ENCODE measurements at places on chromosomes 5 and 9.
A peak's percentile ranks its signal among the peaks of the same experiment; 100 is the strongest.

- no peak for DNase-seq
These were observed 130.6 kb downstream of the PDZD2 start for GRCh38 chr5:31769530-31769929.

DNA sequence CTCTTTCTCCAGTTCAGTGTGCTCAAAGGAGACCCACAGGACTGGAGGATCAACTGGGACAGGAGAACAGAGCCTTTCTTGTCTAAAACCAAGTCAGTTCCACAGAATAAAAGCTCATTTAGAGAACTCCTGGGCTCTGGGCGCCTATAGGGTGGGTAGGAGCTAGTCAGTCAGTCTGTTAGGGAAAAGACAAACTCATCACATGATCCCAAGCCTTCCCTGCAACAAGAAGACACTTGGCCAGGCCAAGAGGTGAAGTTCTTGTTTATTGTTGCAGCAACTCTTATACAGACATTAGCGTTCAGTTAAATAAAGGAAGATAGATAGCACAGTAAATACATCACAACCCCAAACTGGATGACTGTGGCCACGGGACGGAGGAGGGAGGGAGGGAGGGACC, 102.3 kb downstream of the ENTREP1 start:
- no peak for DNase-seq

DNA sequence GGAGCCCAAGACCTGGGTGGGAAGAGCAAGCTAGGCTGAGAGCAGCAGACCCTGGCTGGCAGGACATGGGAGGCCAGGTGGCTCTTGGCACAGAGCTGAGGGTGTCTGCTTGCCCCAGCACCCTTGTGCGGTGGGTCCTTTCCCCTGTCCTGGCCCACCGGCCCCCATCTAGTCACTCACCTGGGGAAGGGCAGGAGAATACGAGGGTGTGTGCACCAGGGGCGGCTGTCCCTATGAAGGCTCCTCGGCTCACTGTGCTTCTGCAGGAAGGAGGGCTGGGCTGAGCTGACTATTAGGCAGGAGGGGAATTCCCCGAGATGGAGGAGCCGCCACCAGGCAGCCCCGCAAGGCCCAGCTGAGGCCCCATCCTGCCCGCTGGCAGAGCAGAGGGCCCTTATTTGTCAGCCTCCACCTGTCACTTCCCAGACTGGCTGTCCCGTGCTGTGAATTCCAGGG, 6.1 kb upstream of the TNIP1 start:
- DNase-seq = peak; percentile 46

DNA sequence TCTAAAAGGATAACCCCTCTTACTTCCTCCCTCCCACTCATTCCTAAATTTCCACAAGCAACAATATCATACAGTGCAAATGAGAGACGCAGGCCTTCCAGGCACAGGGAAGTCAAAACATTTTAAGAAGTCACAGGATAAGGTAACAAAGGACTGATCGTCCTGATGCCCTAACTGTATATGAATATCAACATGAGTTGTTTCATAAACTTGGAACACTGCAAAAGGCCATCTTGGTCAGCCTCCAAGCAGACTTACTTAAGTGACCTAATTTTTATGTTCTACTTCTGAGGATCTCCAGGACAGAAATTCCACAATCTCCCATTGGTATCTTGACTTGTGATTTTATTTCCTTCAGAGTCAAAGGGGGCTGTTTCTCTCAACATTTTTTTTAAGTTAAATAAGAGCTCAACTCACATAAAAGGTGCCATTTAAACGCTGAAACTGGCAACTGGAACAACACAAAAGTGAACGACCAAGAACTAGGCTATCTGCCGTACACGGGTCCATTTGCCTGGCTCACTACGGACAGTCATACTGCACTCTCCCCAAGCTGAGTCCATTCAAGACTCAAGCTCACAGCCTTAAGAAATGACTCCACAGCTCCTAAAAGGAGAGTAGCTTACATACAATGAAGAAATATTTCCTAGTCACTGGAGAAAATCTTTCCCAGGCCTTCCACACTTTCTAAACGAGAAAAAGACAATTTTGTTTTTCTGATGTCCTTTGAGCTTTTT, 71.3 kb downstream of the LHFPL2 start:
- no peak for DNase-seq

GRCh38 chr9:136662656-136663581, at the start of gene EGFL7:
TSS of gene EGFL7 (plus strand) at chr9:136662916. CDS start at chr9:136668283, 5,367 bp downstream.
- no peak for DNase-seq

- no peak for DNase-seq
These were observed 148.7 kb upstream of the ERCC6L2 start for GRCh38 chr9:95726756-95727155.
